Stimulated activated CD8-positive, alpha-beta memory T cell treated with anti-CD3 and anti-CD28 coated beads, Interleukin-15, amount 100 ng/mL, for 48 hours (primary cell): ENCODE measurements at places on chromosomes 3 and 15.

- DNase-seq = no peak
Observed at GRCh38 chr3:177596816-177597271, 399.6 kb upstream of the TBL1XR1 start.

DNA sequence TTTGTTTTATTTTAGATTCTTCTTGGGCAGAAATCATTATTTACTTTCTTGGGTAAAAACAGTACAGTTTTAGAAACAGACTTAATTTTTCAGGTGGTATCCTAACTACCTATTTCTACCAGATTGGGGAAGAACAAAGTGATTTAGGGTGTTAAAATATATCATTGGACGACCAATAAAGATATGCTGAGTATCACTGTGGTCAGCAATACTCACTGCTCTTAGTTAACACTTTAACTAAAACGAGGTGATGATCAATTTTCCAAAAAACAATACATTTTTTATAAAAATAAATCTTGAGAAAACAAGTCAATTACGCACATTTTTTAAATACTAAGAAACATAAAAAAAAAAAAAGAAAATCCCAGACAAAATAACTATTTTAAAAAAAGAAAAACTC is 3.6 kb downstream of the COPS2 start:
- no peak for DNase-seq

DNA sequence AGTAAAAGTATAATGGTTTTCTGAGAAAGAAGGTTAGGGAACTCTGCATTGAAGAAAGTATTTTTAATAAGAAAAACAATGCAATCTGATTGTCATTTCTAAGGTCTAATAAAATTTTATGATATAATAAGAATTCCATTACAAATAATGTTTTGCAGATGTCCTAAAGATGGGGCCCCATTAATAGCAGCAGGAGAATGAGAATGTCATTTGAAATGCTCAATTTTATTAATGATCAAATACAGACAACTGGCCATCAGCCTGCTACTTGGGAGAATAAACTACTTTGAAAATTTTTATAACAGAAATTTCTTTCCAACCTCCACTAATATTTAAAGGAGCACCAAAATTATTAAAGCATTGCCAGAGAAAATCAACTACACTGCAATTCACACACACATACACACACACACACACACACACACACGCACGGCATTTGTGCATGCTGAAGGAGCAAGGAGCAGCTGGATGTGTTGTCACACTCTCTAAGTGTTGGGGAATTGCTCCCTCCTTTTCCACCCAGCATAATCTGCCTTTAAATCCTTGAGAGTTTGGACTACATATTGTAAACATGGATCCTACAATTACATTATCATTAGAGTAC is 109.5 kb downstream of the THRB start:
- DNase-seq = no peak

- peak; percentile 21 for DNase-seq
Observed at GRCh38 chr15:66566963-66567531, 1.2 kb upstream of the LCTL start.

DNA sequence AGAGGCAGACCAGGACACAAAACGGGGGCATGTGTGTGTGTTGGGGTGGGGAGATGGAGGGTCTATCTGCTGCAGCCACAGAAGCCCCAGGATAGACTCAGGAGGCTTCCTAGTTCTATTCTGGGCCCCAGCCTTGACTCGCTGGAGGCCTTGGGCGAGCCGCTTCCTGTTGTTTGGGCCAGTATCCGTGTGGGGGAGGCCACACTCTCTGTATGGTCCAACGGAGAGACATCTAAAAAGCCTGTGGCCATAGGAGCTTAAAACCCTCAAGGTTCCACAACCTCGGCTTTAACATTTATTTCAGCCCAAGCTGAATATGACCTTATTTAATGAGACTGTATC is 32.8 kb downstream of the POC1A start:
- no peak for DNase-seq

GRCh38 chr3:2266606-2267005 is 167.9 kb downstream of the CNTN4 start:
- DNase-seq = no peak

DNA sequence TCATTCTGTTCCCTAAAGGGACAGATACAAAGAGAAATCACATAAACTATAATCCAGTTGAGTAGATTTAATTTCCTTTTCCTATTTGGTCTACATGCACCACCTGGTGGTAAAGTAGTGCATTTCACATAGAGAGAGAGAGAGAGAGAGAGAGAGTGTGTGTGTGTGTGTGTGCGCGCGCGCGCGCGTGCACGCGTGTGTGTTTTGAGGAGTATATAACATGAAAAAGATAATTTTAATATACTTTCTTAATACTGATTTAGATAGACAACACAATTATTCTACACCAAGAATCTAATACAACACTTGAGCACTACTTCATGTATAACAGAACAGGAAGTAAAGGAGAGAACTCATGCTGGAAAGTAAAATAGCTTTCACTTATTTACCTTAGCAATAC is 1.1 kb upstream of the FGF7 start:
- no peak for DNase-seq

GRCh38 chr3:42751609-42752008 is 21.4 kb downstream of the CCDC13 start:
- no peak for DNase-seq

DNA sequence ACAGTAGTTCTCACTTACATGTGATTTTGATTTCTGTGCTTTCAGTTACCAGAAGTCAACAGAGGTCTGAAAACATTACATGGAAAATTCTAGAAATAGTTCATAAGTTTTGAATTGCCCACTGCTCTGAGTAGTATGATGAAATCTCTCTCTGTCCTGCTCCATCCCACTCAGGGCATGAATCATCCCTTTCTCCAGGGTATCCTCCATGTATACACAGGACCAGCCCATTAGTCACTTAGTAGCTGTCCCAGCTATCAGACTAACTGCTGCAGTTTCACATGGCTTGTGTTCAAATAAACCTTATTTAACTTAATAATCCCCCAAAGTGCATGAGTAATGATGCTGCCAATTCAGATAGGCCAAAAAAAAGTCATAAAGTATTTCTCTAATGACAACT is 38.6 kb downstream of the EPHA3 start:
- no peak for DNase-seq

DNA sequence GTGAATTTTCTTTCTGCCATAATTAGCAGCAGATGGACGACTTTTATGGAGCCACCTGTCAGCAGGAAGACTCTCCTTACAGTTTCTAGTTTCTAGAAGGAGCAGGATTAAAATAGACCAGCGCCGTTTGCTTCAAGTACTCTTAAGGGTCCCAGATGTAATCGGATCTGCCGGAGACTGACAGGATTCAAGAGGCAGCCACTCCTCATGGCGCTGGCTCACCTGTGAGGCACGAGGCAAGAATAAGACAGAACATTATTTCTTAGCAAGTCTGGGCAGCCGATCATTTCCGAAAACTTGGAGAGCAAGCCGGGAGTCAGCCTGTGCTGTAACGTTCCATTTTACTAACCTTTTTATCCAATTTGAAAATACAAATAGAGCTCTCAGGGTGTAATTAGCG is 410.4 kb upstream of the RORA start:
- DNase-seq = no peak

GRCh38 chr3:138916824-138917223 is 30.1 kb downstream of the FOXL2 start:
- no peak for DNase-seq

GRCh38 chr15:89341316-89342005 is 6.8 kb upstream of the POLG start:
- no peak for DNase-seq

- no peak for DNase-seq
Observed at GRCh38 chr3:156987946-156988345, 161.8 kb downstream of the LEKR1 start.

DNA sequence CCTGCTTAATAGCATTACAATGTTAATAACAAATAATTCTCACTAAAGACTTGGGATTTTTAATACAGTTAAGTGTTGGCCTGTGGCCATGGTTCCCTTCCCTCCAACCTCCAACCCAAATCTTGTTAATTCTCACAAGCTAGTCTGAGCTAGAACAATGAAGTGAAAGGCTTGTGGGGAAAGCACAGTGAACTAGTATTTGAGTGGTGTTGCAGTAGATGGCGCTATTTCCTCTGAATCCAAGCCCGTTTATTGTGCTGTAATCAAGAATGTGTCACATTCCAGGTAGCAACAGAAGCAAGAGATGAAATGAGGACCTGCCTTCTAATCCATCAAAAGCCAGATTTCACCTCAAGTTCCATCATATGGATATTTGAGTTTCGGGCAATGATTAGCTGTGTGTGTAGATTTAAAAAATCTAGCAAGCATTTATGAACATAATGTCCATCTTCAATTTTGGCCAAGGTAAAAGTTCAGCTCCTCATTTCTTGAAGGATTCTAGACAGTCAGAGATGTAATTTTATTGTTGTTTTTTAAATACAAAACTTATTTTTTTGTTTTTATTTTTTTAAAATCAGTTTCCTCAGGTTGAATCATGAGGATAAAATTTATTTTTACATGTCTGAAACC is 160.7 kb downstream of the SQOR start:
- DNase-seq = no peak

DNA sequence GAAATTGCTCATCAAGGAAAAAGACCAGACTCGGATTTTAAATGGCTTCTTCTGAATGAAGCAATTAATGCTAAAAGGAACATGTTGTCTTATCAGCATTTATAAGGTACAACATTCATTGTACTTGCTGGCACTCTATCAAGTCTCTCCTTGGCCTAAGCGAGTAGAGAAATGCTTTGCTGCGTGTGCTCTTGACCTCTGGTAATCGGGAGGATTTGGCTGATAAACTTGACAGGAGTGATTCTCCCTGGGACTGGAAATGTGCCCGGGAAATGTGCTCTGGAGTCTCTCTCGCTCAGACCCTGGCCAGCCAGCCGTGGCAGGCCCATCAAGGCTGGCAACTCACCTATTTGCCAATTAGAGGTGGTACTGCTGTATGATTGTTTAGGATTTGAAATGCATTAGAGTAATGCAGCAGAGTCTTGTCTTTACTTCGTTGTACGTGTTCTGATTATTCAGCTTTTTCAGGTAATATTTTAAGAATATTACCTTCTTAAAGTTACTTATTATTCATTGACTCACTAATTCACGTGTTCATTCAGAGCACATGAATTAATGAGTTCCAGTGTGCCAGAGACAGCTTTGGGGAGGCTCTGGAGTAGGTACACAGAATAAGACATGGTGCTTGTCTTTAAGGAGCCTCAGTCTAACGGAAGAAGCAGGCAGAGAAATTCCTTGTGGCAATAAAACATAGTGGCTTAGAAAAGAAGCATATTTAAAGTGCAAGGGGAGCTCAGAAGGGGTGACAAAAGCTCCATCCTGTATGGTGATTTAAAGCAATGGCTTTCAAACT is 48.0 kb upstream of the TPRG1 start:
- DNase-seq = no peak

GRCh38 chr3:127751163-127751621 is 71.1 kb downstream of the MGLL start:
- no peak for DNase-seq

DNA sequence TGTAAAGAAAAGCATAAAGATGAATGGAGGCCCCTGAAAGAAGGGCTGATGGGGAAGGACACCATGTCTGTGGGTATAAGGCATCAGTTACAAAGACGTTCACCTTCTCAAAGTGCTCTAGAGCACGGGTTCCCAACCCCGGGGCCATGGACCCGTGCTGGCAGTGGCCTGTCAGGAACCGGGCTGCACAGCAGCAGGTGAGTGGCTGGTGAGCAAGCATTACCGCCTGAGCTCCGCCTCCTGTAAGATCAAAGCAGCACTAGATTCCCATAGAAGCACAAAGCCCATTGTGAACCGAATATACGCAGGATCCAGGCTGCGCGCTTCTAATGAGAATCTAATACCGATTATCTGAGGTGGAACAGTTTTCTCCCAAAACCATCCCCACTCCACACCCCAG is 25.7 kb downstream of the MYO1E start:
- DNase-seq = no peak
